Hematopoietic multipotent progenitor cell treated with erythropoietin and hydrocortisone succinate and interleukin-3 and kit ligand, for 4 days (in vitro differentiated cells): ENCODE measurements at places on chromosomes 3 and 15.

GRCh38 chr15:27059610-27060202 is 88.7 kb downstream of the GABRG3 start:
- peak; percentile 71 for DNase-seq

DNA sequence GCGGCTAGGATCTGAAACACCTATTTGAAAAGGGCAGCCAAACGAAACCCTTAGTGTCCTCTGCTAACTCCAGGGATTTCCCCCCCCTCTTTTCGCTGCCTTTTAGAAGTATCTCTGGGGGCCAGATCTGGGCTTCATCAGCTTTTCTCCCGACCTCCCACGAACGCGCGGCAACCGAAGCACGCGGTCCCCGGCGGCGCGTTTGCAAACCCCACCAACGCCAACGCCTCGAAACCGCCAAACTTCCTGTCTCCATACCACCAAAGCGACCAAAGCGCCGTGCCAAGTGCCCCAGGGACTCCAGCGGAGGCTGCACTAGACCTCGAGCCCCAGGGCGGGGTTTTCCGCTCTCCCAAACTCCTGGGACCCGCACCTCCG is 155.8 kb upstream of the FRMD4B start:
- peak; percentile 60 for DNase-seq

- peak; percentile 78 for DNase-seq
Observed at GRCh38 chr15:68658151-68658550, 79.4 kb downstream of the CORO2B start.

DNA sequence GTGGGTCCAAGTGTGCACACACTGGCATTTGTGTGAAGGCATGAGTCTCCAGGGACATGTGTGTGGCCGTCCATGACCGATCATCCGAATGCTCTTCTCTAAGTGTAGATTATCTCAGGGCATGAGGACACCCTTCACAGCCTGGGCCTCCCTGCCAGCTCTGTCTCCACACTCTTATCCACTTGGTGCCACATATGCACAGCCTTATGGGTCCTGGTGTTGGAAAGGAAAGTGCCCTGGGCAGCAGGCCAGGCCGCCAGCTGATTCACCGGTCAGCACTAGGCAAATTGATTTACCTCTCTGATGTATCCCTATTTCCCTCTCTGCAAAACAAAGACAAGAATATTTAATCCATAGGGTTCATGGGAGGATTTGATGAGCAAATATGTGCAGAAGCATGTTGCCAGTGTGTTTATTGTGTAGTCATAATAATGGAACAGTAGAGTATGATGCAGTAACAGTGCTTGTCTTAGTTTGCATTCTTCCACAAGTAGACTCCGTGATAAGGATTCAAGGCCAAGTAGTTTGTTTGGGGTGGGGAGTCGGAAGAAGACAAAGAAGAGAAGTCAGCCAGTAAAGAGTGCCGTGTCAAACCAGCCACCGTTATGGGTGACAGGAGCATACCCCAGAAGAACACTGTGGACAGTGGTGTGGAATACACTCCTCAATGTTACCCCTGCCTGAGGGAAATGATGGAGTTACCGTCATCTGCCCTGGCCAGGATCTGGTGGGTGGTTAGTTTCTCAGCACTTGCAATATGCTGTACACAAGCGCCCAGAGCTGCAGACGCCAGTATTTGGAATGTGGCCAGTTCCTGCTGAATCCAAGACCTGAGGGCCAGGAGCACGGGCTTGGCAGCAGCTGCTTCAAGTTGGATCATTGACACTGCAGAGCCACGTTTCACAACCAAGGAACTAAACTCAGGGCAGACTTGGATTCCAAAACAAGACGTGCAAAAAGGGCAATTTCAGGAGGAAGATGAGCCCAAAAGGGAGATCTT is 85.1 kb downstream of the MTHFS start:
- no peak for DNase-seq

GRCh38 chr3:98901119-98901391 is 440 bp downstream of the DCBLD2 start:
- DNase-seq, result peak; percentile 47

DNA sequence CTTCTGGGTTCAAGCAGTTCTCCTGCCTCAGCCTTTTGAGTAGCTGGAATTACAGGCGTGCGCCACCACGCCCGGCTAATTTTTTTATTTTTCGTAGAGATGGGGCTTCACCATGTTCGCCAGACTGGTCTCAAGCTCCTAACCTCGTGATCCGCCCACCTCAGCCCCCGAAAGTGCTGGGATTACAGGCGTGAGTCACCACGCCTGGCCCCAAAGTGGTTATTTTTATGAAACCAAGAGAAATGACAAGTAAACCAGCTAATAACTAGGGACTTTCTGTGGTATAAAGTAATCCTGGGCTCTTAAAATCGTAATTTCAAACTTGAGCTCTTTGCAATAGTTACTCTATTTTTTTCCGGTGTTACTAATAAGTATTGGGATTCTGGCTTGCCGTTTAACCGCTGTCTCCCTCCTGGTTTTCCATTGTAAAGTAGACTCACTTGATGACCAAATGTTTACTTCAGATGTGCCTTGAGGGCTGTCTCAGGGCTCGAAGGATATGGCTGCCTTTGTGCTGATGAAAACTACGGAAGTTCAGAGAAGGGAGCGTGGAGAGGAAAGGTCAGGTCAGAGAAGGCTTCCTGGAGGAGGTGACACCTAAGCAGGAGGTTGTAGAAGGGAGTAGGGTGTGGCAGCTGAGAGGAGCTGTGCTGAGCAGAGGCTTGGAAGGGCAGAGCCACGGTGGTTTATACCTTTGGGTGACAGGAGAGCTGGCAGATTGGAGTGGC is 4.2 kb downstream of the ZSCAN2 start:
- no peak for DNase-seq

- no peak for DNase-seq
Observed at GRCh38 chr3:139687431-139687830, 9.7 kb upstream of the NMNAT3 start.

GRCh38 chr3:141045849-141046248 is 5.3 kb upstream of the SPSB4 start:
- no peak for DNase-seq

DNA sequence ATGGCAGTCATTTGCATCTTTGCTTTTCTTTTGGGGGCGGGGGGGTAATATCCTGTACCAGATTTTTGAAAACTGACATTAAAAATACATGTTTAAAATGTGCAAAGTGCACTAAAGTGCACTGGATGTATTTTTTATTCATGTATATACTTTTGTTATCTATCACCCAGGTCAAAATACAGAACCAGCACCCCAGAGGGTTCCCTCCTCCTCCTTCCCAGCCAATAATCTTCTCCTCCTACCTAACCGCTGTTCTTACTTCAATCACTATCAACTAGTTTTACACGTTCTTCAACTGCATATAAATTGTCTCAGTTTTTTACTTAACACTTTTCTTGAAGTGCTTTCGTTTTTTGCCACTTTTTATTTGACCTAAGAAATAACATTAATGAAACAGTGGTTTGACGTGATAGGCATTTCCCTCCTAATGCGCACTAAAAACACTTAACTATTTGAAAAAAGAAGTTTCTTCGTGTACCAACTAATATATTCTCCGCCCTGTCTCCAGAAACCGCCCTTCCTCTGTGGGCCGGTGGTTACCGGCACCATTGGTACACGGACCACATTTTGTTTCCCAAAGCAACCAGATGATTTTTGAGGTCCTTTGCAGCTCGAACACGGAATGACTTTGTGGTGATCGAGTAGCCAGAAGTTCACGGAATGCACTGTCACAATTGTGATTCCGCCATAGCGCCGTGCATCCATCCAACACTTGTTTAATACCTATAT is 836 bp upstream of the AKAP13 start:
- peak; percentile 59 for DNase-seq

GRCh38 chr3:38139191-38139590 is 730 bp downstream of the MYD88 start:
- DNase-seq, result no peak
